ENCODE measurements at places on chromosomes 2 and 18.

DNA sequence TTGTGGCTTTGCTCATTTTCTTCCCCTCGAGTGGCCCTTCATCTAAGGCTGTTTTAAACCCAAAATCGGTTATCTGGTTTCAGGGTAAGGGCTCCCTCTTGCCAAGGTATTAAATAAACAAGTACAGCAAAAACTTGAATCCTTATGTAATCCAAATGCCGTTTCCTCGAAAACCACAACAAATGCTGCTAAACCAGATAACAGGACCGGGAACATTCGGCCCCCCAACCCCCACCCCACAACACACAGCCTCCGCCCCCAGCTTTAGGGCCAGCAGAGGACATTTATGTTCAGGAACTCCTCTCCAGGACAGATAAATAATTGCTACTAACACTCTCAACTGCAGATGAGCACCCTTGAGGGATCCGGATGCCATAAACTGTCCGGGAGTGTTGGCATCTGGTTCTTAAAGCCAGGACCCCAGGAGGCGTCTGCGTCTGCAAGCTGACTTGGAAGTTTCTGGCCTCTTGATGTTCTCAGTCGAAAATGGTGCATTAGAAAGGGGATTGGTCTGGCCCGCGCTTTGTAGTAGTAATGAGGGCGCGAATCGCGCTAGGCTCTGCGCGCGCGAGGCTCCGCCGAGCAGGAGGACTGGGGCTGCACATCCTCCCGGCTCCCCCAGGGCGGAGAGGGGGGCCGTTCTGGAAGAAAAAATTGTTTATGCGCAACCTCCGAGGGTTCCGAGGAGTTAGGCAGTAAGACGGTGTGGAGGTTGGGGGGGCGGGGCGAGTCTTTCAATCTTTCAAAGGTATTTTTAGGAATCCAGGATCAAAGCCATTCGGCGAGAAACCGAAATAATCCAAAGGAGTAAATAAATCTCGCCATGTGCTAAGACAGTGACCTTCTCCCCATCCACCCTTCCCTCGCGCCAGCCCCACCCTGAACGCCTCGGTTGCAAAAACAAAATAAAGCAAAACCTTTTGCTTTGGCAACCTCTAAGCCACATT, 3.9 kb upstream of the ID2 start:
- DNase-seq, result no peak

GRCh38 chr2:208265371-208265800, 669 bp upstream of the PIKFYVE start:
- peak; percentile 24 for DNase-seq

GRCh38 chr2:69369802-69370201, 17.2 kb downstream of the GFPT1 start:
- DNase-seq, result no peak

- DNase-seq, result no peak
These were observed 312.7 kb downstream of the CELF4 start for GRCh38 chr18:37252854-37253393.

DNA sequence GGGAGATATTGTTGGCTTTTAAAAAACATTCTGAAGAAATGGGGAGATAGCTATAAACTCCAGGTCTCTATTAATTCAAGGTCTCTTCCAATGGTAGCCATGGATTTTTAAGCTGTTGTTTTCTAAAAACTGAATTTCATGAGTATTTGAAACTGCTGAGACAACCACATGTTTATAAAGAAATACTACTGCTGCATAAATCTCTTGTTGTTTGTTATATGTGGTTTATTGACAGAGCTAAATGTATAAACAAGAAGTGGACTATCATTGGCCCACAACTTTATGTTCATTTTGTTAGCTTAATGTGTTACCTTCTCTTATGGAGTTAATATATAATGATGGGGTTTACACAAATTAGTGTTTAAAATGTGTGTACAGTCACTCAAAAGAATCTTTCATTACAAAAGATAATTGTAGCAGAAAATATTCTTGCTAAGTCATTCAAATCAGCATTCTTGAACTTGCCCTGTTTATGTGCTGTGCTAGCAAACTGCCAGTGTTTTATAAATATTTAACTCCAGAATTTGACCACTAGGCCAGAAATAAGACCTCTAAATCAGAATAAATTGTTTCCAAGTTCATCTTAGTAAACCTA, 242.1 kb downstream of the TMX3 start:
- no peak for DNase-seq

DNA sequence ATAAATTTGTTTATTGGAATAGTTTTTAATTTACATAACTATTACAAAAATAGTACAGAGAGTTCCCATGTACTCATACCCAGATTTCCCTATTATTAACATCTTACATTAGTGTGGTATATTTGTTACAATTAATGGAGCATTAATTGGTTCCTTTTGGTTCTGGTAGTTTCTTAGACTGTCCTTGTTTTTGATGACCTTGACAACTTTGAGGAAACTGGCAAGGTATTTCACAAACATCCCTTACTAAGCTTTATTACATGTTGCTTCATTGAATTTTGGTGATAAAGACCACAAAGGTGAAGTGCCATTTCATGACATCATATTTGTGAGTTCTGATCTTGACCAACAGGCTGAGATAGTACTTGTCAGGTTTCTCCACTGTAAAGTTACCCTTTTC, 379.0 kb upstream of the GCFC2 start:
- DNase-seq, result no peak

DNA sequence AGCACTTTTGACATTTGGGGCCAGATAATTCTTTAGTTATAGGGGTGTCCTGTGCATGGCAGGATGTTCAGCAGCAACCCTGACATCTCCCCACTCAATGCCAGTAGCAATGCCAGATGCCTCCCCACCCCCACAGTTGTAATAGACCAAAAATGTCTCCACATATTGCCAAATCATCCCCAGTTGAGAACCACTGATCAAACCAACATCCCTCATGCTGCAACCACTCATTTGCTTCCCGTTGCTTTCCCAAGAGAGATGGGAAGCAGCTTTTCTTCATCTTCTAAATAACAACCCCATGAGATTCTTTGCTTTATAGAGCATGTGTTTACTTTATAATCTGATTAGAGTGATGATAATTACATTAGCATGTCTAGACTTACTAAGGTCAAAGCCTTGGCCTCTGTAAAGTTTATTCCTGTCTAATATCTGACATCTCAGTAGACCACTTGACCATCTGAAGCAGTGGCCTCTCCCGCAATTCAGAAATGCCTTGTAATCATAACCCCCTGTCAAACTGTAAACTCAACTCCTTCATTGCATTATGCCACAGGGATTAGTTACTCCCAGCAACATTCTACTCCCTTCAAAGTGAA, 28.7 kb upstream of the C1D start:
- no peak for DNase-seq

DNA sequence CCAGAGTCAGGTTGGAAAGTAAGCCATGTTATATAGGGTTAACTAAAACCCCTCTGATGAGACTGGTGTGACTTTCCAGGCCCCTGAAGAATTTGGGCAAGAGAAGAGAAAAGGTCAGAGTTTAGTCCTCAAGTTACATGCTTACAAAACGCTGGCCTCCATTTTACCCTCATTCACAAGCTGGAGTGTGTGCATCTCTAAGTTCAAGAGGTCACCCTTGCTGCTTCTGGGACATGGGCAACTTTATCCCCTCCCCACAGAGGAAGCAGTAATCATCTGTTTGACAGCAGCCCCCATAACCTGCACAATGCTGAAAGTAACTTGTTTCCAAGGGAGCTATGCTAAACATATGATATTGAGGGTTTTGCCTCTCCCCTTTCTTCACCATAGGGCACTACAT, 85.2 kb upstream of the CCDC195 start:
- DNase-seq, result no peak

DNA sequence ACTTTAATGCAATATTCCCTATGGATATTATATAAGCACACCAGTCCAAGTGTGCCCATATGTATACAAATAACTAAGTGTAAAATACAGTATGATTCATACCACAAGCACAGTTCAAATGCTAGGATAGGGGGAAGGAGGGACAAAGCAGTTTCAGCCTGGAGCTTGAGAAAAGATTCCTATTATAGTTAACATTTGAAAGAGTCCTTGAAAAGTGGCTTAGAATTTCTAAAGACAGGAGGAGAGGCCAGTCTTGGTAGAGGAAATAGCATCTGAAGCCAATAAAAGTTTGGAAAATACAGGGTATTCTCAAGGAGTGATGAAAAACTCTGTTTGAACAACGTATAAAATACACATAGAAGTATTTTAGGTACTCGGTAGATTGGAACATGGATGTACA, 173.4 kb upstream of the CWC22 start:
- DNase-seq, result no peak

DNA sequence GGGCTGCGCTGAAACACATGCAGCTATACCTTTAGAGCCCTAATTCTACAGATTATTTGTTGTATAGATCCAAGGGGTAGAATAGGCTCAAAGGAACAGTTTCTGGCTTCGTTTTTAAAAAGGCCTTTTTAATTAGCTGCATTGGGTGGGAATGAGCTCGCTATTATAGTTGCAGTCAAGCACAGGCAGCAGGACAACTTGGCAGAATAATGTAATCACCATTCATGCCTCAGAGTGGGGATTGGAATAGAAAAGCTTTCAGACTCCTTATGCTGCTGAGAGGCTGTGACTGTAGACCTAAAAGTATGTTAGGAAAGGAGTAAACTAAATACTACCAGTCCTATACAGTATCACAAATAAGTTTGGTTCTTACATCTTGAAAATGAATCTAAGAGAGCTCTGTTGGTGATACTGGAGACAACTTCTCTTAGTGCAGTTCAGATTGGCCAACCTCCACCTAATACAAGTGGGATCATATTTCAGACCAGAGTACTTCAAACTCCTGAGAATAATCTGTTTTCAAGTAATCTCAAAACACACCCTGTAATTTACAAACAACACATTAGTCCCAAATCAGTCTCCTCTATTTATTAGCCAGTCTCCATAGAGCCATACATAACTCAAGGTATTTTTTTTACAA, 121.4 kb downstream of the ANTXR1 start:
- no peak for DNase-seq

DNA sequence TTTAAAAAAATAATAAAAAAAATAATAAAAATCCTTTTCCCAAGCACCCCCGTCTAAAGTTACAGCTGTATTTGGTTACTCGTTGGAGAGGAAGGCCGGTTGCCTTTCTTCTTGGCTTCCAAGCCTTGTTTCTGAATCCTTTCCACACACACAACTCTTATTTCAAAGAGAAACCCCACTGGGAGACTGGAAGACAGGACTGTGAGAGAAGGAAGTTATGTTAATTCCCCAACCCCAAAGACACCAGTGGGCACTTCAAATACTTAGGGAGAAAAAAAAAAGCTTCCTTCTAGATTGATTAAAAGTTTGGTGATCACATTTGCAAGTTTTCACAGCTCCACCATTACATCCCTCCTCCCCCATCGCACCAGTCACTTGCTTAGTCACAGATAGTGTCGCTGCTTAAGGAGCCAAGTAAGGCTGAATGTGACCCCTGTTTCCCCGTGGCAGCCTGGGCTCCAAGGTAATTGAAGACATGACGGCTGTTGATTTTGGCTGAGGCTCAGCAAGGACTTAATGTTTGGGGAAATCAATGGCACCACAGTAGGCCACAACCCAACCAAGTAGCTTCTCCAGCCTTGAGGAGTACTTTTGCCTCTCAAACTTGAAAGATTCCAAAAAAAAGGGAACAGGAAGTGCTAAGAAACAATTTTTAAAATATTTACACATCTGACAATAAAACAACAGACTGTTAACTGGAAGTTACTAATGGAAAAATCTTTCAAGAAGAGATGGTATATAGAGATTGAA, 40.8 kb upstream of the FRZB start:
- DNase-seq, result no peak

DNA sequence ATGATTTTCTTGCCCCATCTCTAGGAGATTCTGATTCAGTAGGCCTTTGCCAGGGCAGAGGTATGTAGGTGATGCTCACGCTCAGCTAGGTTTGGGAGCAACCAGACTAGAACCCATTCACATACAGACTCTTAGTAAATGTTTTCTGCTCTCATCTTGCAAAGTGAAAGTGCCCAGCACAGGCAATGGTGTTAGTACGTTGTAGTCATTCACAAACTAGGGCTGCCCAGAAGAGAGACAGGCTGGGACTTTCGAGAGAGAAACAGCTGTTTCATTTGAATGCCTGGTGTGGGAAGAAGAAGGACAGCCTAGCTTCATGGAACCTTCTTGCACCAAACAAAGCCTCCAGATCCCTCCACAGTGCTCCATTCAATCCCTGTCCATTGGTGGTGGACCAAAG, 19.4 kb downstream of the DDX18 start:
- no peak for DNase-seq

- DNase-seq, result no peak
These were observed 317.1 kb upstream of the LRRTM1 start for GRCh38 chr2:80621656-80622055.

GRCh38 chr18:40555914-40556313, 1399.1 kb upstream of the PIK3C3 start:
- DNase-seq, result no peak

GRCh38 chr18:22826726-22827125, 106.4 kb upstream of the RBBP8 start:
- DNase-seq, result peak; percentile 23

DNA sequence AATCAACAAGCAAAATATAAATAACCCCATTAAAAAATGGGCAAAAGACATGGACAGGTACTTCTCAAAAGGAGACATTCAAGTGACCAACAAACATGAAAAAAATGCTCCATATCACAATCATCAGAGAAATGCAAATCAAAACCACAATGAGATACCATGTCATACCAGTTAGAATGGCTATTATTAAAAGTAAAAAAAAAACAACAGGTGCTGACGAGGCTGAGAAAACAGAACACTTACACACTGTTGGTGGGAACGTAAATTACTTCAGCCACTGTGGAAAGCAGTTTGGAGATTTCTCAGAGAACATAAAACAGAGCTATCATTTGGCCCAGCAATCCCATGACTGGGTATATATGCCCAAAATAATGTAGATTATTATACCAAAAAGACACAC, 69.1 kb downstream of the CWC22 start:
- no peak for DNase-seq

GRCh38 chr2:106904242-106904641, 18.3 kb upstream of the ST6GAL2 start:
- no peak for DNase-seq

DNA sequence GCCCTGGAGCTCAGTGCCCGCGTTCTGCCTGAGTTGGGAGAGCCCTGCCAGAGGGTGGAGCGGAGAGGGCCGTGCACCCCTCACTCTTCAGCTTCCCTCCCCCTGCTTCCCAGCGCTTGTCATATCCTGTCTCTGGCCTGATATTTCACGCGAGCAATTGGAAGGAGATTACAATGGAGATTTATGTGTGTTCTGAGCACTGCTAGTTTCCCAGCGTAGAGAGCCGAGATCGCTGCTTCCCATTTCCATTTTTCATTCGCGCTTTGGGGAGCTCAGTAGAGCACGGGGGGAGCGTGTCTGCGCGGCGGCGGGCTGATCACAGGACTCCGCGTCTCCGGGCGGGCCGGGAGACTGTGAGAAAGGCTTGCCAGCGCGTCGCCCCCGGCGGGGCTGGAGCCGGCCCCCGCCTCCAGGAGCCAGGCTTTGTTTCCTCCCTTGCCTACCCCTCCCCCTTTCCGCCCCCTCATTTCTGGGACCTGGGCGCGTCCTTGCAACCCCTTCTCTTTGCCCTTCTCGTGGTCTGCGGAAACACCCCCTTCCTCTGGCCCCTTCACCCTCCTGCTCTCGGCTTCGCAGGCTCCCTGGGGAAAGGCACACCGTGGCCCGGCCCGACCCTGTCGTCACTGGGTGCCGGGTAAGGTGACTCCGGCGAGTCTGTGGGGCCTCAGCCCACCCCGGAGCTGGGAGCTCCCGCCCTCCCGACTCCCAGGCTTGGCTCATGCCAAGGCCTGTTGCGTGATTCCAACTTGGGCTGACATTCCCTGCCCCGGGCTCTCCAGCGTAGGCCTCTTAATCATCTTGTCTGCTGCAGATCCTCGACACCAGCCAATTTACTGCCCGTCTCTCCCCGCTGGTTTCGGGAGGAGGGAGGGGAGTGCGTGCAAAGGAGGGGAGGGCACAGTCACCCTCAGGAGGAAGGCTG, 5.8 kb downstream of the DLX2 start:
- DNase-seq, result peak; percentile 44
